ENCODE measurements at places on chromosomes 1 and 21.

GRCh38 chr1:75953461-75953860 lies 21.3 kb upstream of the ASB17 start:
- no peak overlapping the region for H3K27ac ChIP-seq
- H3K27me3 ChIP-seq: no peaks in the 10 kb centered on the region
- no peaks in the 10 kb centered on the region for H3K4me1 ChIP-seq
- no peak for DNase-seq

DNA sequence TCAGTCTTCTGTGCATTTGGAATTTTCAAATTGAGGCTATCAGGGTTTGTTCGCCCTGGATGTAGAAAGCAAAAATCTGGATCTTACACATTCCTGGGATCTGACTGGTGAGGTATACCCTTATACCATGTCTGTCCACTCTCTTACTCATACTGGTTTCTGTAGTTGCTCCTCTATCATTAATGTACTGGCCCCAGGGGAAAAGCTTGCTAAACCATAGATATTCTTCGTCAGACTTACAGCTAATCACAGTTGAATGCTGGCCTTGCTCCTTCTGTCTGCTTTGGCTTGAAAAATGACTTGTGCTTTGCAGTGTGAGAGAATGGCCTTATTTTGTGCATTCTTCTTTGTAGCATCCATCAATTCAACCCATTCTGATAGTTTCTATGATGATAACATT lies 30.5 kb downstream of the TBCE start:
- H3K36me3 ChIP-seq: peaks cover 2% of the 10 kb centered on the region
- no peak overlapping the region for H3K27ac ChIP-seq
- peaks cover 1% of the 10 kb centered on the region for H3K4me1 ChIP-seq
- H3K27me3 ChIP-seq: no peaks in the 10 kb centered on the region
- no peak for DNase-seq

GRCh38 chr1:160647329-160647720 lies 481 bp upstream of the SLAMF1 start:
- peak overlapping the region; percentile 100 for H3K4me3 ChIP-seq
- H3K36me3 ChIP-seq: peaks cover 56% of the 10 kb centered on the region
- DNase-seq: no peak
- H3K27me3 ChIP-seq: no peaks in the 10 kb centered on the region

- H3K36me3 ChIP-seq: no peaks in the 10 kb centered on the region
Measured at GRCh38 chr1:176938375-176938774, 226.1 kb downstream of the ASTN1 start.

DNA sequence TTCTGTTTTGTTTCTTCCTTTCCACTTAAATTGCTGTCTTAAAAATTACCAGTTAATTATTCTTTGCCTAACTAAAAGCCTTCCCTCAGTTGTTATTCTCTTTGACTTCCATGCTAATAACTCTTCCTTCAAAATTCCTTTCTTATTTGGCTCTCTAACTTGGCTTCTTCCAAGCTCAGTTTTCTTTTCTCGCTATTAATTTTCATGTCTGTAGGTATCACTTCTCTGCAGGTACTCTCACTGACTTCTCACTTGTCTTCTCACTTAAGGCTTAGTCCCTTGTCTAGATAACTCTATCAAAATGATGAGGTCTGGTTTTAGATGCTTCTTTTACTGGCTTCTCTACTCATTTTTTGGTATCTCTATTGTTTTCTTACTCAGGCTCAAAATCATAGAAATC lies 10.1 kb downstream of the CDC7 start:
- H3K27me3 ChIP-seq: no peaks in the 10 kb centered on the region
- no peak overlapping the region for H3K4me3 ChIP-seq
- peaks cover 43% of the 10 kb centered on the region for H3K36me3 ChIP-seq

DNA sequence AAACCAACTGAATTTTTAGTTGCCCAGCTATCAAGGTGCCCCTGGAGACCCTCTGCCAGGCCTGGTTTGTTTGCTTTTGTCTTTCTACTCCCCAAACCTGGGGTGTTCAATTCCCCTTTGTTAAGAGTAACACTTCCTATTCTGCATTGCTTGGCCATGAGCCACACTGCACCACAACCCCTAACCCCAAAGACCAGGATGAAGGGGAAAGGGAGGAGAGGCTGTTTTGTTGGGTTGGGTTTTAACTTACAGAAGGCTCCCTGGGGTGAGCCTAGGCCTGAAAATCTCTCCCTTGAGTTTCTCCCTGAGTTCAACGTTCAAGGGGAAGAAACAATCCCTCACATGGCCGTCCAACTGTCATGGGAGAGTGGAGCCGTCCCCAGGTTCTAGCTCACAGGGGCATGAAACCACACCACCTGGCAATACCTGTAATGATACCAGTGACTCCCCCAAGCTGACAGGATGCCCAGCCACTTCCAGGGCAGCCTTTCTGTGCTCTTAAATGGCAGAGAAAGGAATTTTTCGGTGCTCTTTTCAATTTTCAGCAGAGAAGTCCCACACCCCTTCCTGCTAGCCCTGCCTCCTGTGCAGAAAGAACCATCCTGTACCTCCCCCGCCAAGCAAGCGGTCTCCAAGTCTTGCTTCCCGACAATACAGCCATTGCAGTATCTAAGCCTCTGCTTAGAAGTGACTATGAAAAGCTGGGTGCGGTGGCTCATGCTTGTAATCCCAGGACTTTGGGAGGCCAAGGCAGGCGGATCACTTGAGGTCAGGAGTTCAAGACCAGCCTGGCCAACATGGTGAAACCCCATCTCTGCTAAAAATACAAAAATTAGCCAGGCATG lies 14.9 kb downstream of the SLC45A3 start:
- no peak overlapping the region for H3K27ac ChIP-seq
- DNase-seq: no peak
- H3K27me3 ChIP-seq: peaks cover 11% of the 10 kb centered on the region
- peaks cover 26% of the 10 kb centered on the region for H3K4me1 ChIP-seq
- H3K36me3 ChIP-seq: no peaks in the 10 kb centered on the region
- H3K4me3 ChIP-seq: no peak overlapping the region

DNA sequence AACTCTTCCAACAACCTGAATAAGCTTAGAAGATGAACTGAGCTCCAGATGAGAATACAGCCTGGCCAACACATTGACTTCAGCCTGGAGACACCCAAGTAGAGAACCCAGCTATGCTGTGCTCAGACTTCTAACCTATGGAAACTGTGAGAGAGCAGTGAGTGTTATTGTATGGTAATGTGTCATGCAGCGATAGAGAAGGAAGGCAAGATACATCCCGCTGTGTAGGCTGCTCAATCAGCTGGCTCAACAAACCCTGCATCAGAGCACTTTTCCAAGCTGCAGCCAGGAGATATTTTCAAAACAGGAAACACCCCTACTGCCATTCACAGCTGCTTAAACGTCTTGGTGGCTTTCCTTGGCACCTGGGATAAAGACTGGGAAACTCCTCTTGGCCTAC lies 321.3 kb downstream of the SIPA1L2 start:
- peaks cover 7% of the 10 kb centered on the region for H3K27me3 ChIP-seq
- H3K4me1 ChIP-seq: no peaks in the 10 kb centered on the region
- no peak overlapping the region for H3K27ac ChIP-seq
- no peak for DNase-seq

GRCh38 chr1:156421062-156421938 lies 52.3 kb downstream of the RHBG start:
- no peak overlapping the region for H3K27ac ChIP-seq
- peaks cover 86% of the 10 kb centered on the region for H3K27me3 ChIP-seq
- H3K4me1 ChIP-seq: peaks cover 32% of the 10 kb centered on the region
- DNase-seq: peak; percentile 75
- H3K36me3 ChIP-seq: no peaks in the 10 kb centered on the region

DNA sequence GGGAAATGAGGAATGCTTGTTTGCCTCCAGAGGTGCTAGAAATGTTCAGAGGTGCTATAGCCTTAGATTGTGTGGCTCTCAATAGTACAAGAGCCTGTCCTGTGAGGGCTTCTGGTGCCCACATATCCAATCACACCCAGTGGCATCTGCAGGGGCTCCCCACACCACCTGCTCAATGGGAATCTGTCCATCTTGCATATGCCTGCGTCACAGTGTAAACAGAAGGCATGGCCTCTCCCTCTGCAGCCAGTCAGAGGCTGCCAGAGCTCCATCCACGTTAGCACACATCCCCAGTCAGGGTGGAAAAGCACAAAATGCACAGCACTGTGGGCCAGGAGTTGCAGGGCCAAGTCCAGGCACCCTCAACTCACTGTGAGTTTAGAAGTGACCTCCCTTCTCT lies 113.6 kb upstream of the GRIK3 start:
- no peaks in the 10 kb centered on the region for H3K36me3 ChIP-seq
- no peak overlapping the region for H3K27ac ChIP-seq
- DNase-seq: no peak
- no peaks in the 10 kb centered on the region for H3K4me1 ChIP-seq
- peaks cover 7% of the 10 kb centered on the region for H3K27me3 ChIP-seq
- H3K4me3 ChIP-seq: no peak overlapping the region

- peaks cover 8% of the 10 kb centered on the region for H3K36me3 ChIP-seq
- H3K4me1 ChIP-seq: no peaks in the 10 kb centered on the region
- no peaks in the 10 kb centered on the region for H3K27me3 ChIP-seq
- no peak overlapping the region for H3K4me3 ChIP-seq
- DNase-seq: no peak
- no peak overlapping the region for H3K27ac ChIP-seq
Measured at GRCh38 chr1:45573231-45573804, 10.5 kb upstream of the NASP start.

DNA sequence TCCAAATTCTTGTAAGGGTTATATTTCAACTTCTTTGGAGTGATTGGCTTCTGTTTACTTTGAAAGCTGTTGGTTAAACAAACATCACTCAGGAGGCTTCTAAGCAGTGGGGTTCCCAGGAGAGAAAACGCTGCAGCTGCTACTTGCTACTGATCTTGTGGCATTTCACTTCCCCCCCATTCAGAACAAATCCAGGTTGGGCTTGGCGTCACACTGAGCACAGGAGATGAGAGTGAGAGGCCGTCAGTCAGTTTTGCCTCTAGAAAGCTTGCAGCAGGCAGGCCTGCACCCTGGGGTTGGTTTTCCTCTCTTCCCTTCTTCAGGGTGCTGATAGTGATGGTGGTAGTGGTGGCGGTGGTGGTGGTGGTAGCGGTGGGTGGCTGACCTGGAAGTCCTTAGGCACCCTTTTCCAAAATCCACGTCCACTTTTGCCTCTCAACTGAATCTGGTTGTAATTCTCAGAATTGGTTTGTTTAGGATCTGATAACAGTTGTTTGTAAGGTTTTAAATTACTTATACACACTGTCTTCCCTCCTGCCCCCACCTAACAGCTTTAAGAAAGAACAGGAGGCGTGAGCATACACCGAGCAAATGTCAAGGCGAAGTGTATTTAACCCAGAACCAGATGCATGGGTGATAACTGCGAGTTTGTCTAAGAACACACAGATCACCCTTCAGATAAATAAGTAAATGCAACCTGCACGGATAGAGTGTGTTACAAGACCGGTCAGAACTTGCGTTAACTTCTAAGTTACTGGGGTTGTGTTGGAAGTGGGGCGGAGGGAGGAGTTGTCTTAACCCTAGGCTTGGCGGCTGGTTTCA lies 3.2 kb upstream of the PROX1 start:
- peaks cover 84% of the 10 kb centered on the region for H3K27me3 ChIP-seq
- peaks cover 41% of the 10 kb centered on the region for H3K4me1 ChIP-seq
- H3K36me3 ChIP-seq: peaks cover 2% of the 10 kb centered on the region
- H3K4me3 ChIP-seq: no peak overlapping the region
- no peak for DNase-seq
- no peak overlapping the region for H3K27ac ChIP-seq

- peaks cover 3% of the 10 kb centered on the region for H3K27me3 ChIP-seq
- no peak for DNase-seq
- H3K4me3 ChIP-seq: no peak overlapping the region
- no peaks in the 10 kb centered on the region for H3K36me3 ChIP-seq
Measured at GRCh38 chr1:178574345-178574744, 61.4 kb downstream of the TEX35 start.

- H3K4me3 ChIP-seq: no peak overlapping the region
- H3K27ac ChIP-seq: no peak overlapping the region
- peaks cover 6% of the 10 kb centered on the region for H3K27me3 ChIP-seq
- DNase-seq: no peak
- H3K4me1 ChIP-seq: no peaks in the 10 kb centered on the region
Measured at GRCh38 chr21:32127081-32127480, 151.8 kb downstream of the MIS18A start.

DNA sequence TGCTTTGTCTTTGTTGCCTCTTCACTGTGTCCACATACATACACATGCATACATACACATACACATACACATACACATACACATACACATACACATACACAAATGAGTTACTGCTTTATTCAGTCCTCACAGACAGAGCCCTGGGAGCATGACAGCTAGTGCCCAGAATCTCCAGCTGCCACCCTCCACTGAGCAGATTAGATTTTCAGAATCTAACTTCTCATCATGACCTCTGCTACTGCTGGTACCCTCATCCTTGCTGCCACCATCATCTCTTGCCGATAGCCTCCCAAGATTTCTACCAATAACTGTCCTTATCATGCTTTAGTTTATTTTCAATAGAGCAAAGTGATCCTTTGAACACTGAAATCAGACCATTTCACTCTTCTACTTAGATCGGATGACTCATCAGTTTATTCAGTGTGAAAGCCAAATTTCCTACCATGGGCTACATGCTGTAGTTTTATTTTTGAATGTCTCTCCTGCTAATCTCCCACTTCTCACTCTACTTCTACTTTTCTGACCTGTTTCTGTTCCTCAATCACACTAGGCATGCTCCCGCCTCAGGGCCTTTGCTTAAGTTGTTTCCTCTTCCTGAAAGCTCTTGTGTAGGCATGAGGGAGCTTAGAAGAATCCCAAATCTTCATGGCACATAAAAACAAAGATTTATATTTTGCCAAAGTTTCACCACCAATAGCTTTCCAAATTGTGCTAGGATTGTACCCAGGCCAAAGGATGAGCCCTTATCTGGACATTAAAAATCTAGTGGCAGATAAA lies 43.0 kb downstream of the ATP6V1G3 start:
- no peaks in the 10 kb centered on the region for H3K27me3 ChIP-seq
- H3K36me3 ChIP-seq: no peaks in the 10 kb centered on the region
- no peak overlapping the region for H3K4me3 ChIP-seq
- no peak for DNase-seq
- peak overlapping the region; percentile 9 for H3K27ac ChIP-seq

- H3K27me3 ChIP-seq: no peaks in the 10 kb centered on the region
- H3K4me3 ChIP-seq: no peak overlapping the region
- H3K36me3 ChIP-seq: peaks cover 26% of the 10 kb centered on the region
- DNase-seq: no peak
- H3K27ac ChIP-seq: peak overlapping the region; percentile 53
- H3K4me1 ChIP-seq: peaks cover 85% of the 10 kb centered on the region
Measured at GRCh38 chr1:41663671-41664400, 179.4 kb upstream of the EDN2 start.

DNA sequence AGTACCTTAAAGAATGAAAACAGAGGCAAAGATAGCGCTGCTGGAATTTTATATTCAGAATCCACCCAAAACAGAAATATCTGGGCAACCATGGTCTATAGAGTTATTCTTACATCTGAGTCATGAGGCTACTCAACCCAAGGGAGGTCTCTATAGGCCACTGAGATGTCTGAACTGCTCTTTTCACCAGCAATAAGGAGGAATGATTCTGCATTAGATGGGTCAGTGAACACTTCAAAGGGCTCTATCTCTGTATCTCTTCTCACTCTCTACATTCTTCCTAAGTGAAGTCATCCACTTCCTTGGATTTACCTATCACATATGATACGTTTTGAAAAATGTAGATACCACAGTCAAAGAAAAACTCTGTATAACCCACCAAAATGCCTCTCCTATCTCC lies 90.2 kb upstream of the NGF start:
- no peaks in the 10 kb centered on the region for H3K36me3 ChIP-seq
- H3K4me3 ChIP-seq: no peak overlapping the region
- H3K4me1 ChIP-seq: peaks cover 1% of the 10 kb centered on the region
- H3K27ac ChIP-seq: no peak overlapping the region
- no peak for DNase-seq

- no peaks in the 10 kb centered on the region for H3K36me3 ChIP-seq
- peak overlapping the region; percentile 69 for H3K4me3 ChIP-seq
- no peak overlapping the region for H3K27ac ChIP-seq
Measured at GRCh38 chr1:153679337-153680119, 1.0 kb downstream of the NPR1 start.

Measured in activated naive CD8-positive, alpha-beta T cell treated with anti-CD3 and anti-CD28 coated beads, Interleukin-2, amount 50 U/mL, for 24 hours (primary cell).